Stimulated activated CD4-positive, alpha-beta T cell treated with anti-CD3 and anti-CD28 coated beads, Interleukin-1b, Interleukin-23, amount 100 ng/mL, for 4 hours (primary cell): ENCODE measurements at places on chromosomes 5 and 9.

DNA sequence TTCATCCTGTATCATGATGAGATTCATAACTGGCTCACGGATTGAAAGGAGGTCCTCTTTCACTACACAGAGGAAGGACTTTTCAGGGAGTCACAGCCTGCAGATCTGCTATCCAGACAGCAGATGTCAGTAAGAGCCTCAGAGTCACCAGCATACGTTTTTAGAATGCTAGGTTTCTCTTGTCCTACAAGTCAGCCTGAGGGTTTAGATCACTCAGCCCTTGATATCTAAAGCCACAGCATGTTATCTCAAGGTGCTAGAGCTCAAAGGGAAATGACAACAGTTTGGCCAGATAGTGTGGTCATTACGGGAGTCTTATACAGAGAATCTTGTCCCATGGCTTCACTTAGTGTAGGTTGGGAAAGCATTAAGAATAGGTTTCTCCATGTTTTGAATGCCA is 30.9 kb upstream of the SLC46A2 start:
- no peak for DNase-seq

DNA sequence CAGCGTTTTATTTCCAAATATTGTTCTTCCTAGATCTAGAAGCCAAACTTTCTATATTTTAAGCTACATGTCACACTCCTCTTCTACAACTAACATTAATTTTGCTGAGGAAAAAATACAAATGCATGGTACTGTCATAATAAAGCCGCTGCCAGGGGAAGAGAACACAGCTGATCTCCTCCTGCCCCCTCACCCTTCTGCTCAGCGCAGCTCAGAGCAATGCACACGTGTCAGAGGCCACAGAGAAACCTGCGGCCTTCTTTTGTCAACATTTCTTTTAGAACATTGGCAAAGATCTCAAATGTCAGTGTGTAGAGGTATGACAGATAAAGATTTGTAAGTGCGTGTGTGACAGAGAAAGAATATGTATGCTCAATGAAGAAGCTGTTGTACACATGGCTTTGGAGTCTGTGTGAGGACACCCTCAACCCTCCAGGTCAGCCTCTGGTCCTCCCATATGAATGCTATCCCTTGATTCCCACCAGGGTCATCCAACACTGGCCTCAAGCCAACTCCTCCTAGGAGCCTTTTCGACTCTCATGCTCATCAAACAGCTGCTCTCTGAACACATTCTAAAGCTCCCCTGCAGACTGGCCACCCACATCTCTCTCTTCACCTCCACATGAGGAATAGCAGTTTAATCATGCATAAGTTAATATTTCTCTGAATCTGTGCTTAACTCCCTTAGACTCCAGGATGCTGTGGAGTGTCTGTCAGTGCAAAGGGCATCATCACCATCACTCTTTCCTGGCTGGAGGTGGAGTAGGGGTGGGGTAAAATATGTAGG is 40.9 kb downstream of the TAS2R1 start:
- no peak for DNase-seq

GRCh38 chr5:180046656-180047055 is 24.9 kb downstream of the RNF130 start:
- no peak for DNase-seq

DNA sequence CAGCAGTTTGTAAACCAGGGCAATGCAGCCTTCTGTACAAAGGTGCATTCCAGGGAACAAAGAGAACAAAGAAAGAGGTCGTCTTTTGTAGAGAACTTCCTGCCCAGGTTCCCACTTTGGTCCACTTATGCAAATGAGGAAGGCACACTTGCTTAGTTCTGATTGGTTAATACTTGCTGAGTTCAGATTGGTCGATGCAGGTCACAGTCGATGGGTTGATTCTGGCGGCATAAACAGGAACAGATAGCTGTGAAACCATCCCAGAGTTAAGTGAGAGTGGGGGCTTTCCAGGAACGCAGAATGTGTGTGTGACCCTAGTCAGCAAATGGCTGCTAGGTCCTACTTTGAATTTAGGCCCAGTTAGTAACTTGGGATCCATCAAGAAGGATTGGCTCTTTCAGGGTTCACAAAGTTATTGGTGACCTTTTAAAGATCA is 1.8 kb upstream of the ADAMTS13 start:
- no peak for DNase-seq

DNA sequence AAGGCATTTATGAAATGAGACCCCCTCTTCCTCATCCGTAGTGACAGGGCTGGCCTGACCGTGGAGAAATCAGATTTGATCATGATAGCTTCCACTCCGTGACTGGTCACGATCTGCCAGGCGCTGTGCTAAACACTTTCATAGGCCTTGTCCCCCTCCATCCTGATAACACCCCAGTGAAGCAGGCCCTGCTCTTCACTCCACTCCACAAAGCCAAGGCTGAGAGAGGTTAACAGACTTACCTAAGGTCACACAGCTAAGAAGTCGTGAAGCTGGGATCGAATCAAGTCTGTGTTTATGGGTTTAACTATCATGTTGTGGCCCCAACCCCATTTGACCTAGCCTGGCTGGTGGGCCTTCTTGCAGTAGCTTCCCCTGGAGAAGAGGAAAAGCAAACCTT is 53.3 kb upstream of the IL17B start:
- no peak for DNase-seq

- DNase-seq, result no peak
Measured at GRCh38 chr5:66958201-66958979, 238.2 kb downstream of the CD180 start.

- no peak for DNase-seq
Measured at GRCh38 chr5:58122157-58122556, 337.7 kb downstream of the PLK2 start.

GRCh38 chr5:135713161-135713915 is 121.1 kb upstream of the SLC25A48 start:
- DNase-seq, result no peak

GRCh38 chr9:132163457-132163875 is 1.6 kb downstream of the NTNG2 start:
- DNase-seq, result no peak

DNA sequence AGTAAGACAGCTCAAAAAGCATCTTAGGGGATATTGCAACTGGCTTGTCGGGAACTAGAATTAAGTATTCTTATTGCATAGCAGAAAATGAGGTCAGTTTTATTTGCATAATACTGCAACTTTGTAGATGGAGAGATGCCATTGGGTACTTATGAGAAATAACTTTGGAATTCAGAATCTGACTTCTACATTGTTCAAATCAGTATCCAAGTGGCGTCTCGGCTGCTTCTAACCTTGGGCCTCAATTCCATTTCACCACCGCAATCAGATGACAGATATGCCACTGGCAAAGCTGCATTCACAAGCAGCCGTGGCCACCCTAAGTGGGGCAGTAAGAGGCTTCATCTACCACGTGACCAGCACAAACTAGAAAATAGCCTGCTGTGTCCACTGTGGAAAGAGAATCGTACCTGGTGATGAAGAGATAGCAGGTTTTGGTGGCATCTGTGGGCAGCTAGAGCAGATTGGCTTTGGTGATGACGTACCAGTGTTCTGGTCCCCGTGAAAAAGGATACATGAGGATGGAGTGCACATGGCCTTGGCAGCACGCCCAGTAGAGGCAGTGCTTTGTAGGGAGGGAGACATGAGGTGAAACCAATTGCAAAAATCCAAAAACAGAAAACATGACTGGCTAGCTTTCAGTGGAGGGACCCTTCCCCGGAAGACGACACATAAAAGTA is 116.6 kb downstream of the KLHL3 start:
- no peak for DNase-seq

- DNase-seq, result no peak
Measured at GRCh38 chr9:29325894-29326293, 1752.6 kb upstream of the C9orf72 start.

- no peak for DNase-seq
Measured at GRCh38 chr5:135249658-135250057, 149.4 kb downstream of the MACROH2A1 start.

DNA sequence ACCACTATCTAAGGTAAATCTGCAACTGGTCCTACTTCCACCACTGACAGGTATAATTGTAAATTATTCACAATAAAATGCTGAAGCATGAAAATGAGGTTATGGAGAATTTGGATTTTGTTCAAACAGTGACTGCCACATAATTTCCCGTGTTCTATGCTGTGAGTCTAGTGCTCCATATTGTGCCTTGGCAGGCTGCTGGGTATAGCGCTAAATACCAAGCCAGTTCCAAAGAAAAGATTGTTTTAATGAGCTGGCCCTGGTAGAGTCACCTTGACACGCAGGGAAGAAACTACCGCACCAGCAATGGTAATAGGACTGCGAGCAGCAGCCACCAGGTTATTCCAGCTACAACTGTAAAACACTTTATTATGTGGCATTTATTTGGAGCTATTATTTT is 30.4 kb downstream of the PSMB7 start:
- no peak for DNase-seq

GRCh38 chr5:168086104-168086610 is 205.3 kb upstream of the WWC1 start:
- DNase-seq, result no peak

DNA sequence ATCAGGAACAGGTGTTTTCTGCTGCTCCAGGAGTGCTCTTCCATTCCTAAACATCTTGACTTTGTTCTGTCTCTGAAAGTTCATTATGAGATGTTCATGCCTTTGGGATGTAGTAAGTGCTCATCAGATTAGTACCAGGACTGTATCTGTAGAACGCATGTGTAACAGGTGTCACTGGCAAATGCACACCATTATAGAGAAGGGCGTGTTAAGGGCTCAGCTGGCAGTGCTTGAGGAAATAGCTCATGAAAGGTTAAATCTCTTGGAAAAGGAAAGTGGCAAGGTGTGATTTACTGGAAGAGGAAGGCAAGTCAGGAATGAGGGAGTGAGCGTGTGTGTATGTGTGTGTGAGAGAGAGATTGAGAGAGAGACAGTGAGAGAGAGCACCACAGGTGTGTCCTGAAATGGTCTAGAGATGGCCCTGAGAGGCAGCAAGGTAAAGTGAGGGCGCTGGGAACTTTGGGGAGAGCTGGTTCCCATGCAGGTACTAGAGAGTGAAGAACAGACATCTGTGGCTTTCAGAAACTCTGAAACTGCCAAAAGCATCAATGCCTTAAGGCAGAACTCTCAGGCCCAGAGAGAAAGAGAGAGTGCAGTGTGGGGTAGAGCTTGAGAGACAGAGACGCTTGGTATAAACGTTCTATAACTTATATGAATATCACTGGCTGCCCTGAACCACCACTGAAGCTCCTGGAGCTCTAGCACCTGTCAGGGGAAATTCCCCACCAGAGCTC is 13.7 kb upstream of the CXCL14 start:
- DNase-seq, result no peak
